ENCODE measurements at places on chromosomes 12 and 14. TPM values are rescaled to one million over a fixed set of nuclear protein-coding genes. Genes with fewer than 3 reads are reported as not detected.

DNA sequence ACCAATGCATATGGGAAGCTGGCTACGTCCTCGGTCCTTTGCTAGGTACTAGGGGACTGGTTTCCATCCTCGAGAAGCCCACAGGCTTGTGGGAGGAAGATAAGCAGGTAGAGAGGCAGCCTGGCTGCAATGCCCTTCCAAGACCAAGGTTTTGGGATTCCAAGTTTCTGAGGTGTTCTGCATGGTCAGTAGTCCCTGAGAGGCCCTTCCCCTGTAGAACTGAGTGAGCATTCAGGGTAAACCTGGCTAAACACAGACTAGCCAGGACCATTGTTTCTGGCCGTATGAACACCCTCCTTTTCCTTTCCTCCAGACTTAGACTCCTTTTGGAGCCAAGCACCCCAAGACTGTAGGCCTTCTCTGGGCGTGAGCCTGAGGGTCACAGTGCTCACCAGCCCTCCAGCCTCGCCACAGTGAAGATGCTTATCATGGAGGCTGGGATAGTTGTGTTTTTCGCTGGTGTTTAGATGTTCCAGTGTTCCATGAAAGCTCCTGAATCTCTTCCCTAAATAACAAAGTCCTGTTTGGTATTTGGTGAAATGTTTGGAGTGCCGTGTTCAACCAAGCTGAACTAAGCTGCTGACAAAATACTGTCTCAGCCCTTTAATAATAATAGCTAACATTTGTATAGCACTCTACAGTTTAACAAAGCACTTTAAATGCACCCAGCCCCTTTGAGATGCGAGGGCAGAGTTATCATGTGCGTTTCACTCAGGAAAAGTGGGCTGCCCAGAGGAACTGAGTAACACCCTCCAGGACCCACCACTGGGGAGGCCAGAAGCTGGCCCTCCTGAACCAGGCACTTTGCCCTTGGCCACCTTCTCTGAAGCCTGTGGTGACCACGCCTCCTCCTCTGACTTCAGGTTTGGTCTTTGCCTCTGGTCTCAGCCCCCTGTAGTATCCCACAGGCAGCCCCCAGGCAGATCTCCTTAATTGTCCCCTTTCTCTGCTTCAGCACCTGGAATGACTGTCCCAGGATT lies 284.5 kb downstream of the CACNA1C start:
- DNase-seq, result no peak

- no peak for DNase-seq
These were observed 396.8 kb downstream of the RPS29 start for GRCh38 chr14:49189375-49189774.

GRCh38 chr14:104299993-104300761 lies 161.8 kb downstream of the KIF26A start:
- peak; percentile 50 for DNase-seq

- no peak for DNase-seq
These were observed 6.4 kb upstream of the SMUG1 start for GRCh38 chr12:54195080-54195736.

Gene FCF1
- 35.8 TPM for total RNA-seq

DNA sequence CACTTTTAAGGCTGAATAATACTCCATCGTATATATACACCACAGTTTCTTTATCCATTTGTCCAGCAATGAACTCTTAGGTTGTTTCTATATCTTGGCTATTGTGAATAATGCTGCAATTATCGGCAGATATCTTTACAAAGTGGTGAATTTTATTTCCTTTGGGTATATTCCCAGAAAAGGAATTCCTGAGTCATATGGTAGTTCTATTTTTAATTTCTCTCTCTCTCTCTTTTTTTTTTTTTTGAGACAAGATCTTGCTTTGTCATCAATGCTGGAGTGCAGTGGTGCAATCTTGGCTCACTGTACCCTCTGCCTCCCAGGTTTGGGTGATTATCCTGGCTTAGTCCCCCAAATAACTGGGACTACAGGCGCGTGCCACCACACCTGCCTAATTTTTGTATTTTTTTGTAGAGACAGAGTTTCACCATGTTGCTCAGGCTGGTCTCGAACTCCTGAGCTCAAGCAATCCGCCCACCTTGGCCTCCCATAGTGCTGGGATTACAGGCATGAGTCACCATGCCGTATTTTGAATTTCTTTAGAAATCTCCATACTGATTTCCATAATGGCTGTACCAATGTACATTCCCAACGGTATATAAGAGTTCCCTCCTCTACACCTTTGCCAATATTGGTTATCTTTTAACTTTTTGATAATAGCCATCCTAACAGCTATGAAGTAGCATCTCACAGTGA lies 98.4 kb downstream of the EFCAB11 start:
- DNase-seq, result no peak

DNA sequence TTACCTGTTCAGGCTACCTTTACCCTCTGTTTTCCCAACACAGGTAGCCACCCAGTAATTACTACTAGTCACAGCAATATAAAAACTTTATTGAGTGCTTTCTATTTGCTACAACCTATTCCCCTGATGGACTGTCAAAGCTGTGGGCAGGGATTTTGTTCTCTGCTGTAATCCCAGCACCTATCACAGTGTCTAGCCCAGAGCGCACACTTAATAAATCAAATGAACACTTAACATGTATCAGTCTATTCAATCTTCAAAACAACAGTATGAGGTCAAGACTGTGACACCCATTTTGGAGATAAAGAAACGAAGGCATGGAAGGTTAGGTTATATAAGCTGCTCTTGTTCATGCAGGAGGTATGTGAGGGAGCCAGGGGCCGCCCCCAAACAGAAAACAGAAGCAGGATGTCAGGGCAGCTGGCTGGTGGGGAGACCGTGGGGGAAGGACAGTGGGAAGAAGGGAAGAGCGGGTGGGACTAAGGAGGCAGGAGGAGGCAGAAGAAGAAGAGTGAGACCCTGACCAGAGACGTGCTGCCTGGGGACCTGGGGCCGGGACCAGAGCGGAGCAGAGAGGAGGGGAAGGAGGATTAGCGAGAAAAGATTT lies 1.7 kb downstream of the TNFRSF1A start:
- no peak for DNase-seq

- no peak for DNase-seq
These were observed 302.0 kb upstream of the SYT1 start for GRCh38 chr12:78562368-78563205.

Gene NKX2-1
- total RNA-seq, result not detected

Gene ALG10B
- 4.2 TPM for total RNA-seq

DNA sequence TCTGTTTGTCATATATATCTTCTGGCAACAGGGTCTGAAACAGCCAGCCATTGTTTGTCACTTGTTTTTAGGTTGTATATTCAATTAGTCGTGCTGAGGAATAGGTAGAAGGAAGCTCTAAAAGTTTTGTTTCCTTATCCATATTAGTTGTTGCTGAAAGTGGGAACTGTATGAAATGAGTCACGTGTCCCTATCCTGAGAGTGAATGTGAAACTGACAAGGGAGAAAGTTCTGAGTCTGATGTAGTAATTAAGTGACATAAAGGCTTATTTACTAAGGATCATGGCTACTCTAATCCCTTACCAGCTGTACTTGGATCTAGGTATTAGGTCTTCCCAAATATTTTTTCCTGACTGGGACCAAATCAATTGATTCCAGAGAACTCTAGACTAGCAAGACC lies 16.4 kb downstream of the FAM234B start:
- DNase-seq, result no peak

GRCh38 chr14:90891326-90891725 lies 75.1 kb upstream of the TTC7B start:
- DNase-seq, result no peak

DNA sequence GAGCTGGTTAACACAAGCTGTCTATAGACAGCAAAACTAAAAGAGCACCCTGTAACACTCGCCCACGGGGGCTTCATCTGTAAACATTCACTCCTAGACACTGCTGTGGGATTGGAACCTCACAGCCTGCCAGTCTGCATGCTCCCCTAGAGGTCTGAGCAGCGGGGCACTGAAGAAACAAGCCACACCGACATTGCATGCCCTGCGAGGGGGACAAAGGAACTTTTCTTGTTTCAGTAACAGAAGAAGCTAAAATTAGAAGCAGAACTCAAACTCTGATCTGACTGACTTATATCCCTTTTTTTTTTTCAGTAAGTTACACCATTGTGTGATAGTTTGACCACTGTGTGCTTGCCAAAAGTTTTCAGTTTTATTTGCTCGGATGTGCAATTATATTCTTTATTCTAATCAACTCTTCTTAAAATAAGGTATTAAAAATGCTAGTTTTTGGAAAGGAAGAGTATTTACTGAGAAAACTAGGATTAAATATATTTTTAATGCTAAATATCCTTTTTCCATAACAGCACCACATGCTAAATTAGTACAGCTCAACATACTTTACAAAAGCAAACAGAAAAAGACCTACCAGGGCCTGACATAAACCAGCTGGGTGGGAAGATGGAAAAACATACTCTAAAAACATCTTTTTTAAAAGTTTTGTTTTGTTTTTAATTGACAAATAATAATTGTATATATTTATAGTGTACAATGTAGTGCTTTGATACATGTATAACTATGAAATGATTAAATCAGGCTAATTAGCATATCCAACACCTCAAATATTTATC lies 100.2 kb downstream of the EPS8 start:
- DNase-seq, result no peak

DNA sequence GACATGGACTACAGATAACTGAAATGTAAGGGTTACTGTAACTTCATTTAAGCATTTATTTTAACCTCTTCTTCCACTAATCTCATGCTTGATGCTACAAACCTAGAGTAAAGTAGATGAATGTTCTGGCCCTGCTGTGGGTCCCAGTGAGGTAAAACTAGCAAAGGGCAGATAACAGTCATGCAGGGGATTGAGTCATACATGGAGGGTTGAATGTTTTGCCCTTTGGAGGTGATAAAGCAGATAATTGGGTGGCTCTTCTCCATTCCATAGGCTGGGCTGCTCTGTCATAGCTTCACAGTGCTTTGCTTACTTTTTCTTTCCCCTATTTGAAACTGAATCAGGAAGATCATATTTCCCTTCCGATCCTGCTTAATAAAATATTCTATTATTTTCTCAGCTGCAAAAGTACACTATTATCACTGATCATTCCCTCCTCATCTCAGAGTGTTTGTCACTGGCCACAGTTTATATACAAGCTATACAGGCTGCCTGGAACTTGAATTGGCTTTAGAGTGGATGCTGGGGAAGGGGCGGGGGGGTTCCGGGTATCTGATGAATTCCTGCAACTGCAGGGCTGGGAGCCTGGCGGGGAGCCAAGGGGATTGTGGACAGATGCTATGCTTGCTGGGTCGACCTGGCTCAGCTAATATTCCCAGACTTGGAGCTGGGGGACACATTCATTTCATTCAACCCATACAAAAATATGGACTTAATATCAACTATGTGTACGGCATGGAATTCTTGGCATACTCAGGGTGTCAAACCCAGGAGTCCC lies 235.1 kb downstream of the NRXN3 start:
- DNase-seq, result no peak

Gene KCNA1
- total RNA-seq, result not detected

DNA sequence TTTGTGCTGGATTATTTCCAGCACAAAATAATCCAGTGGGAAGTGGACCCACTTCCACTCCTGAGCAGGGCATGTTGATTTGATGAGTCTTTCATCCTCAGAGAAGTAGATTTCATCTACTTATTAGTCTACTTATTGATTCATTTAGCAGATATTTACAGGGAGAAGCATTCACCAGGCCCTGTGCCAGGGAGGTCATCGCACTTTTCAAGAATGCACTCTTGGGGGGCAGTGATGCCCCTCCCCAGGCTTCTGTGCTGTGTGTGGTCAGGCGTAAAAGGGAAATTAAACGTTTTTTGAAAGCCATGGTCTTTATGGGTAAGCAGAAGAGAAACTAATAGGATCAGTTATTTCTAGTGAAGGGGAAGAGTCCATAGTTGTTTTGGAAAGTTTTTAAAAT lies 610.7 kb upstream of the TMEM132C start:
- no peak for DNase-seq

GRCh38 chr12:93767524-93767863 lies 90.3 kb downstream of the CRADD start:
- no peak for DNase-seq

DNA sequence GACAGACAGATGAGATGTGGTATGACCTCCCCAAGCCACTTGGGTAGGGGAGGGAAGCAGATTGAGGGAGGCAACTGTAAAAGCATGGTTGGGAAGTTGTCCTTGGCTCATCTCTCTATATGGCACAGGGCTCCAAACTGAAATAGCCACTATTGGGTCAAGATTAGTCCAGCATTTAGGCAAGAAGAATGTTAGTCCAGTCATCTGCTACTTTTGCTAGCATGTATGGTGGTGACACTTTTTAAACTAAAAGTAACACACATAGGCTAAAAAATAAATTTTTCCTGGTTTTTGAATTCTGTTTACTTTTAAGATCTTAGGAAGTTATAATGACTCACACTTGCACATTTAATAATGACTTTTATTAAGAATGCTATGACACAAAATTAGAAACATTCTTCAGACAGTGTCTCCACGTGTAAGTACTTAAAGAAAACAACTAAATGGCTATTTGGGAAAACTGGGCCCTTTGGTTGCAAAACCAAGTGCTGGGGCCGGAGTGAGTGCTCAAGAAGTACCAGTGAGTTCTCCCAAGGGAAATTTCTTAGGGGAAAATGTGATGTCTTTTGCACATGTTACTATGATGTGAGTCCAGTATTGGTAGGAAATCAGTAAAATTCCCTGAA lies 179.1 kb upstream of the HIF1A start:
- DNase-seq, result no peak

- peak; percentile 97 for DNase-seq
These were observed at the start of the genes IRAK4 and PUS7L for GRCh38 chr12:43758728-43759563. IRAK4 (plus strand) TSS chr12:43758951; CDS start chr12:43768112, 9,161 bp downstream. PUS7L (minus strand) TSS chr12:43758790; CDS start chr12:43755245, 3,545 bp downstream.

GRCh38 chr14:24113801-24114531 lies 611 bp upstream of the DCAF11 start:
- peak; percentile 90 for DNase-seq

- DNase-seq, result no peak
These were observed 196.2 kb downstream of the SLC38A4 start for GRCh38 chr12:46629331-46630229.

DNA sequence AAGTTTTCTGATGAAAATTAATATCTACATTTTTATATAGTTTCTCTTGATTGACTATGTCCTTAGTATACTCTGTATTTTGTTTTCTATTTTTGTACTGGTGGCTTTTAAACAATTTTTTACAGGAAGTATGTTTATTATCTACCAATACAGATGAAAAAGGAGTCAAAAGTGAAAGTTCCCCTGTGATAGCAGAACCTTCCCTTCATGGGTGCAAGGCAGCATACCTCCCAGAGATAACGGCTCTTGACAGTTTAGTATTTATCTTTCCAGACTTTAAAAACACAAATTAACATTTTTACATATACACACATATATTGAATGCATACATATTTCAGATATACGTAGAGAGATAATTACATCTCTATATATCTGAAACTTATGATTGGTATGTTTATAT lies 17.1 kb upstream of the FAM234B start:
- DNase-seq, result no peak
